ENCODE measurements at places on chromosomes 5 and 9. TPM values are rescaled to one million over a fixed set of nuclear protein-coding genes. Genes with fewer than 3 reads are reported as not detected.
A peak's percentile ranks its signal among the peaks of the same experiment; 100 is the strongest.

DNA sequence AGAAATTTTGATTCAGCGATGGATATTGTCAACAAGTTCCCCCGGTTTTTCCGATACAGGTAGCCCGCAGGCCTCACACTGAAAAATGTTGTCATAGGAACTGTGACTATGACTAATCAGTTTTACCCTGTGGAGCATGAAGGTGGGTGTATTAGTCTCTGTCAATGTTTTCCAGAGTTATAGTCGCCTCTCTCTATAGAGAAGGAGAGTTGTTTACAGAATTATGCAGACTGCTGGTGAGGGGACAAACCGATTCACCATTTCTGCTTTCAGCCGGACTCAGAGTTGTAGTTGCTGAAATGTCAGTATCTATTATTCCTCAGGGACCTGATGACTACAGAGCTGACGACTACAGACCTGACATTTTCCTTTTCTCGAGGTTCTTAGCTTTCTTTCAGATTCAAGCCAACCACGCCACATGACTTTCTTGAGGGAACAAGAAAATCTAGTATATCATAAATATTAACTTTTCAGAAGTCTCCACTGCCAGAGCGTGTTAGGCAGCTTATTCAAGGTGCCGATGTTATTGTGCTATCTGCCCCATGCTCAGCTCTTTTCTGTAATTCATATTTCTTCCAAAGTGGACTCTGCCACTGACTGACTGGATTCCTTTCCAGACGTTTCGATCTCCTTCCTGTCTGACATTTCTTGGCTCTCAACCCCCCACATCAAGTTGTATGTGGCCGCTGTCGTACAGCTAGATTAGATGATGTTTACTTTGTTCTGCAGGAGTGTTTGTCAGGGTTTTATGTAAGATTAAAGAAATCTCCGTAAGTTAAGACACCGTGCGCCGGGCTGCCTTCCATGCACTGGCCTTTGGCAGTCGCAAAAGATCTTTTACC is 178.1 kb downstream of the FGF1 start:
- no peaks in the 10 kb centered on the region for H3K27me3 ChIP-seq
- no peak overlapping the region for H3K4me3 ChIP-seq
- no peak overlapping the region for H3K27ac ChIP-seq
- H3K36me3 ChIP-seq, result no peaks in the 10 kb centered on the region
- peaks cover 19% of the 10 kb centered on the region for H3K4me1 ChIP-seq
- peak; percentile 22 for DNase-seq

- H3K4me1 ChIP-seq, result no peaks in the 10 kb centered on the region
- no peaks in the 10 kb centered on the region for H3K36me3 ChIP-seq
- H3K27me3 ChIP-seq, result no peaks in the 10 kb centered on the region
These were observed 140.2 kb upstream of the MYO10 start for GRCh38 chr5:17076272-17076671.

- DNase-seq, result no peak
- no peaks in the 10 kb centered on the region for H3K27me3 ChIP-seq
- H3K4me3 ChIP-seq, result no peak overlapping the region
- H3K27ac ChIP-seq, result no peak overlapping the region
These were observed 53.2 kb downstream of the GNA14 start for GRCh38 chr9:77594963-77595362.

GRCh38 chr9:109918339-109919163 is 138.6 kb downstream of the PALM2AKAP2 start:
- H3K36me3 ChIP-seq, result no peaks in the 10 kb centered on the region
- H3K4me3 ChIP-seq, result no peak overlapping the region
- H3K27ac ChIP-seq, result no peak overlapping the region
- DNase-seq, result no peak

DNA sequence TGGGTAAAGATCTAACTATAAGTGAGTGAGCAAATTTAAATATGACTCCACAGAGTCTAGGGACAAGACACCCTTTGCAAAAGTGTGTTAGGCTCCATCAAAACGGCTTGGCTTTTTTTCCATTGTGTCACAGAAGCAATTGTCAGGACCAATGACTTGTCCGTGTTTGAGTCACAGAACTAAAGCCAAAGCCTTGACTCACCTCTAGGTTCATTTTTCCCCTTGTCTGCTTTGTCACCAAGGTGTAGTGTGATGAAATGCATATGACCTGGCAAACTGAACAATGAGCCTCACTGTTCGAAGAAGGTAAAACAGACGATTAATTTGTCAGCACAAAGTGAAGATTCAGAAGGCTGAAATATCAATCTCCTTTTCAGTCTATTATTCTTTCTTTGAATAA is 331.0 kb downstream of the GLIS3 start:
- H3K27me3 ChIP-seq, result no peaks in the 10 kb centered on the region
- no peak overlapping the region for H3K4me3 ChIP-seq
- no peak for DNase-seq
- no peak overlapping the region for H3K27ac ChIP-seq
- H3K4me1 ChIP-seq, result peaks cover 15% of the 10 kb centered on the region

GRCh38 chr5:142737179-142737578 is 33.0 kb upstream of the ARHGAP26 start:
- no peaks in the 10 kb centered on the region for H3K4me1 ChIP-seq
- no peaks in the 10 kb centered on the region for H3K36me3 ChIP-seq
- no peak for DNase-seq
- no peak overlapping the region for H3K27ac ChIP-seq
- H3K27me3 ChIP-seq, result no peaks in the 10 kb centered on the region

GRCh38 chr5:145471831-145472612 is 363.1 kb downstream of the PRELID2 start:
- H3K4me3 ChIP-seq, result no peak overlapping the region
- H3K27ac ChIP-seq, result no peak overlapping the region

GRCh38 chr5:74140409-74140808 is 500.1 kb downstream of the ENC1 start:
- H3K4me1 ChIP-seq, result peaks cover 9% of the 10 kb centered on the region
- H3K27me3 ChIP-seq, result no peaks in the 10 kb centered on the region
- no peaks in the 10 kb centered on the region for H3K36me3 ChIP-seq
- H3K4me3 ChIP-seq, result no peak overlapping the region
- H3K27ac ChIP-seq, result no peak overlapping the region

- H3K27ac ChIP-seq, result peak overlapping the region; percentile 89
- DNase-seq, result no peak
- H3K27me3 ChIP-seq, result no peaks in the 10 kb centered on the region
- peak overlapping the region; percentile 61 for H3K4me3 ChIP-seq
These were observed 223 bp downstream of the LRSAM1 start for GRCh38 chr9:127451608-127451857.

- no peak overlapping the region for H3K4me3 ChIP-seq
- H3K27me3 ChIP-seq, result no peaks in the 10 kb centered on the region
- H3K4me1 ChIP-seq, result no peaks in the 10 kb centered on the region
- DNase-seq, result peak; percentile 78
These were observed 235.8 kb downstream of the ROR2 start for GRCh38 chr9:91714020-91714806.

DNA sequence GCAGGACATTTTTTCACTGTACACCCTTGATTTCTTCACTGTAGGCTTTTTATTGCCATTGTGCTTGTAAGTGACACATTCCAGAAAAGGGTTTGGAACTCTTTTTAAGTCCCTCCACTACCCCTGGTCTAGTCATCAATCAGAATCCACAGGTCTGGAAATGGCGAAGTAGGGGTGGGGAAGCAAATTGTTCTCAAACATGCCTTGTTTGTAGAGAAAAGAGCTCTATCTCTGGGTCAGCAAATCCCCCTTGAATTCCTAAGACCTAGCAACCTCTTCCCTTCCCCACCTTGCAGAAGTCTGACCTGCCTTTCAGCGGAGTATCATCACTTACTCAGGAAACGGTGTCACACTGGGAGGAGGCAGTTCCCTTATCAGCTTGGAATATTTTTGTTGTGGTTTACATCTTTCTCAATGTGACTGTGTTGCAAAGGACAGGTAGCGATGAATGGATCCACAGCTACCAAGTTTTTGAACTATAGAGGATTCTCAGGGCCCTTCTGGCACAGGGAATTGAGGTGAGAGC is 3.2 kb downstream of the SH3RF2 start:
- H3K4me3 ChIP-seq, result no peak overlapping the region
- no peak for DNase-seq
- no peak overlapping the region for H3K27ac ChIP-seq
- H3K36me3 ChIP-seq, result no peaks in the 10 kb centered on the region
- no peaks in the 10 kb centered on the region for H3K27me3 ChIP-seq
- peaks cover 61% of the 10 kb centered on the region for H3K4me1 ChIP-seq

DNA sequence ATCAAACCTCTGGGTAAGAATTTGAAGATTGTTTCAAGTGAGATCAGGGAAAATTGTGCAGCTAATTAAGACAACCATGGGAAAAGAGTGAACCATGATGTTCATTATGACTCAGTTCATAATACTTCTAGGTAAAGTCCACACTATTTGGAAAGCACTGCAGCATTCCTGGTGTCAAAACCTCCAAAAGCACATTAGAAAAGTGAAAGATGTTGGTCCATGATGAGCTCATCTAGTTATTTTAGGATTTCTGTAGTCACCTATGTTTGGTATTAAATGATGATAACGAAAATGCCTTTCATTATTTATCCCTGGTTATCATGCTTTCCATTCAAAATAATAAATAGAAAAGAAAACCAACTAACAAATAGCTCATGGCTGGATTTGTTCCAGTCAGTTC is 49.1 kb downstream of the PTCD2 start:
- H3K4me3 ChIP-seq, result no peak overlapping the region
- H3K36me3 ChIP-seq, result no peaks in the 10 kb centered on the region
- DNase-seq, result no peak

DNA sequence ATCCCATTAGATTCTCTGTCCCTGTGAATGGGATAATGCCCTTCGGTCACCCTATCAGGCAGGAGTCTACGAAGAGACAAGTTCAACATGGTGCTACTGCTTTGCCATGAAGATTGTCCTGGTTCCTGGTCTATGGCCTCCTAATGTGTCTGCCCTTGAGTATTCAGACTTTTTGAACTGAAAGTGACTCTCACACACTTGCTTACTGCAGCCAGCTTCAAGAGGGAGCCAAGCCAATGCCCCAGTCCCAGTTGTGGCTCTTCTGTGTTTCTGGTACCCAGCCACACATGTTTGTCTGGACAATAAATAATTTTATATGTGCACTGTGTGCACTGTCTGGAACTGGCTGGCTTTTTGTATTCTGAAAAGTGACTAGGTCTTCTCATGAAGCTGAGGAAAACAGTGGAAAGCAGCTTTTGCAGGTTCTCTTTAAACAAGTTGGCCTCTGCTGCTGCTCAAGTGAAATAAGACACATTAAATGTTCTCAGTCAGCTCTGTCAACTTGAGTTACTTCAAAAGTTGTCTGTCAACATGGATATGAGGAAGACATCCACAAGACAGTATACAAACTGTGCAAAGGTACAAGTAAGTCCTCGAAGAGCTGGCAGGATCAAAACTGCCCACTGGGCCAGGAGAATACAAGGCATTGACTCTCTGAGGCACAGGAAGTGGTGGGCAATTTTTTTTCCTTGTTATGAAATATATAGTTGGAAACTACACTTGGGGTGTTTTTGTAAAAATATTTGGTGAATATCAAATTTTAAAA is 60.0 kb downstream of the ZNF608 start:
- DNase-seq, result no peak
- no peaks in the 10 kb centered on the region for H3K36me3 ChIP-seq
- H3K4me3 ChIP-seq, result no peak overlapping the region
- H3K27ac ChIP-seq, result no peak overlapping the region
- peaks cover 25% of the 10 kb centered on the region for H3K4me1 ChIP-seq

- H3K4me3 ChIP-seq, result no peak within 1 kb of the TSS
- no peaks in the 10 kb centered on the region for H3K27me3 ChIP-seq
- peaks cover 4% of the 10 kb centered on the region for H3K4me1 ChIP-seq
- no peak within 1 kb of the TSS for H3K27ac ChIP-seq
These were observed at the start of gene FRRS1L for GRCh38 chr9:109166771-109167601. Gene FRRS1L (minus strand): TSS chr9:109167249. CDS start chr9:109167138, 111 bp downstream.

DNA sequence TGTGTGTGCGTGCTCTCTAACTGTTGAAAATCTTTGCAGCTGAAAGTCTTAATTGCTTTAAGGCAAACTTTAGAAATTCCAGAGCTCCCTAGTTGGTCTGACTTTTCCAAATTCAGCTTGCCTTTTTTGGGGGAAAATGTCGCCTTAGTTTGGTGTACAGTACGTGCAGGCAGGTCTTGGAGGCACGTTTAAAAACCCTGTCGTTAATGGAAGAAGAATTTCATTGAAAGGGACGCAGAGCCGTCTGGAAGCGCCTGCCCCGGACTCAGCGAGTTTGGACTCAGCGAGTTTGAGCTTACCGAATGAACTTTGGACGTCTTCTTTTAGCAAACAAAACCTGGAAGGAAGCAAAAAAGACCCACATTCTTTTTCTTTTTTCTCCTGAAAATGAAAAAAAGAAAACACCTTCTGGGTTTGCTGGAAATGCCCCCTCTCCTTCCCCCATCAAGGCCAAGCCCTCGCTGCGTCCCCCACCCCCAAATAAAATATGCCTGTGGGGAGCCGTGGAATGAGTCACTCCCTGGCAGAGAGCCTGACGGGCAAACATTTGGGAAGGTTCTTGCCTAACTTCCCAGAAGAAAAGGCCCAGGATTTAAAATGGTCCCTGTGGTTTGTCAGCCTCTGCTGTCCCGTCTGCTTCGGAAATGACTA is 1.5 kb downstream of the NEK6 start:
- peak overlapping the region; percentile 92 for H3K27ac ChIP-seq
- peak overlapping the region; percentile 60 for H3K4me3 ChIP-seq
- no peaks in the 10 kb centered on the region for H3K36me3 ChIP-seq
- peak; percentile 91 for DNase-seq
- peaks cover 52% of the 10 kb centered on the region for H3K4me1 ChIP-seq

GRCh38 chr5:178165581-178165980 is 11.9 kb upstream of the NHP2 start:
- no peak overlapping the region for H3K27ac ChIP-seq
- peaks cover 7% of the 10 kb centered on the region for H3K4me1 ChIP-seq
- H3K36me3 ChIP-seq, result no peaks in the 10 kb centered on the region
- no peak overlapping the region for H3K4me3 ChIP-seq
- no peak for DNase-seq

GRCh38 chr9:124684169-124684568 is 86.9 kb downstream of the NR6A1 start:
- no peak overlapping the region for H3K27ac ChIP-seq
- no peak for DNase-seq
- no peaks in the 10 kb centered on the region for H3K4me1 ChIP-seq
- H3K36me3 ChIP-seq, result no peaks in the 10 kb centered on the region

GRCh38 chr9:125888211-125888610 is 141.0 kb downstream of the PBX3 start:
- H3K4me1 ChIP-seq, result peaks cover 25% of the 10 kb centered on the region
- no peak overlapping the region for H3K27ac ChIP-seq
- no peak overlapping the region for H3K4me3 ChIP-seq
- H3K36me3 ChIP-seq, result no peaks in the 10 kb centered on the region
- no peaks in the 10 kb centered on the region for H3K27me3 ChIP-seq

The UGT3A1 gene
- not detected for total RNA-seq

The LRRC70 gene
- 4.7 TPM for total RNA-seq

The DMGDH gene
- total RNA-seq, result 7.3 TPM

The TRIP13 gene
- total RNA-seq, result 1.3 TPM

The COL15A1 gene
- total RNA-seq, result 6.7 TPM

The OGN gene
- 4.4 TPM for total RNA-seq
